ENCODE measurements at places on chromosomes 12 and 14. TPM values are rescaled to one million over a fixed set of nuclear protein-coding genes. Genes with fewer than 3 reads are reported as not detected.

DNA sequence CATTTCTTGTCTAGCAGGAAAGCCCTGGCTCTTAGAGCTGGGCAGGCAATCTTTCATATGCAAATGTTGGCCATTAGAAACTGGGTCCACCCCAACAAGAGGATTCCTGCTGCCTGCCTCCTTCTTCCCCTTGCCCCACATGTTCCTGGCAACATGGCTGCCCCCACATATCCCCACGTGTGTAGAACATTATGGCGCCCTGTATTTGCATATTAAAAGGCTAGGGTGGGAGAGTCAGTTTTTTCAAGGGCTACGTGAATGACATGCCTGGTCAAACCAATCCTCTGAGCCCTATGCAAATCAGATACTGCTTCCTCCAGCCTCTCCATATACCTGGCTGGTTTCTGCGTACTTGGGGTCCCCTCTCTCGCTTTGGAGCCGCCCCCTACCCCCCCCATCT is 514.0 kb downstream of the FUT8 start:
- DNase-seq: no peak

Gene CCDC197
- not detected for total RNA-seq

DNA sequence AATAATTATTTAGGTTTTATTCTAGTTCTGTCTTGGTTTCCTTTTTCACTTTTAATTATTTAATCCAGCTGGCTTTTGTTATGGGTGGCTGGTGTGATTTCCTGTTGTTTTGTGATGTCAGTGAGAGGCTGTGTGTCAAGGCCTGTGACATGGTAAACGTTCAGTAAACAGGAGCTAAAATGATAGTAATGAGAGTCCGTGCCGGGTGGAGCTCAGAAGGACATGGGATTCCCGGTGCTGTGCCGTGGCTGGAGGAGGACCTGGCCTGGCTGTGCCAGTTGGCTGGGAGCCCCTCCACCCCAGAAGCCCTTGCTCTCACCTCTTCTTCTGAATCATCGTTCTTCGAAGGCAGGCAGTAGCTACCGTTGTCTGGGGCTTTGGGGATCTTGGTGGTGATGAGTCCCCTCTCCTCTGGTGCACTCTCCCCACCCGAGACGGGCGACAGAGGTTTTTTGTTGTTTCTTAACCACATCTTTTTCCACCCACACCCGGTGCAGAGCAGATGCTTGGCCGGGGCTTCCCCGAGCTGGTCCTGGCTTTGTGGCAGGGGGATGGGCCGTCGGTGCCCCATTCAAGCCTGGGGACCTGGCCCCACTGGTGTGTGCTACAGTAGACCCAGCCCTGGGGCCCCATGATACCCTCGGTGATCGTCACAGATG is 29.1 kb downstream of the SH2B3 start:
- peak; percentile 51 for DNase-seq

Gene SLC6A12
- total RNA-seq: not detected

- DNase-seq: no peak
Observed at GRCh38 chr14:105537580-105538474, 11.4 kb downstream of the TMEM121 start.

GRCh38 chr12:5882511-5883190 is 62.4 kb downstream of the ANO2 start:
- DNase-seq: no peak

DNA sequence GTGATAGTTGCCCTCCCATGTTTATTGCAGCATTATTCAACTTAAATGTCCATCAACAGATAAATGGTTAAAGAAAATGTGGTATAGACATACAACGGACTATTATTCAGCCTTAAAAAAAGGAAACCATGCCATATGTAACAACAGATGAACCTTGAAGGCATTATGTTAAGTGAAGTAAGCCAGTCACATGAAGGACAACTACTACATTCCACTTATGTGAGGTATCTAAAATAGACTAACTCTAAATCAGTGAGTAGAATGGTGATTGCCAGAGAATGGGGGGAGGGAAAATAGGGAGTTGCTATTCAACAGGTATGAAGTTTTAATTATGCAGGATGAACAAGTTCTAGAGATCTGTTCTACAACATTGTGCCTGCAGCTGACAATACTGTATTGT is 10.1 kb downstream of the PCNX4 start:
- no peak for DNase-seq

Gene PTPRQ
- not detected for total RNA-seq

GRCh38 chr12:120508537-120508936 is 12.6 kb downstream of the DYNLL1 start:
- DNase-seq: no peak

Gene PRR4
- 0.46 TPM for total RNA-seq

Gene OR6C65
- not detected for total RNA-seq

Gene RPL10L
- total RNA-seq: not detected

DNA sequence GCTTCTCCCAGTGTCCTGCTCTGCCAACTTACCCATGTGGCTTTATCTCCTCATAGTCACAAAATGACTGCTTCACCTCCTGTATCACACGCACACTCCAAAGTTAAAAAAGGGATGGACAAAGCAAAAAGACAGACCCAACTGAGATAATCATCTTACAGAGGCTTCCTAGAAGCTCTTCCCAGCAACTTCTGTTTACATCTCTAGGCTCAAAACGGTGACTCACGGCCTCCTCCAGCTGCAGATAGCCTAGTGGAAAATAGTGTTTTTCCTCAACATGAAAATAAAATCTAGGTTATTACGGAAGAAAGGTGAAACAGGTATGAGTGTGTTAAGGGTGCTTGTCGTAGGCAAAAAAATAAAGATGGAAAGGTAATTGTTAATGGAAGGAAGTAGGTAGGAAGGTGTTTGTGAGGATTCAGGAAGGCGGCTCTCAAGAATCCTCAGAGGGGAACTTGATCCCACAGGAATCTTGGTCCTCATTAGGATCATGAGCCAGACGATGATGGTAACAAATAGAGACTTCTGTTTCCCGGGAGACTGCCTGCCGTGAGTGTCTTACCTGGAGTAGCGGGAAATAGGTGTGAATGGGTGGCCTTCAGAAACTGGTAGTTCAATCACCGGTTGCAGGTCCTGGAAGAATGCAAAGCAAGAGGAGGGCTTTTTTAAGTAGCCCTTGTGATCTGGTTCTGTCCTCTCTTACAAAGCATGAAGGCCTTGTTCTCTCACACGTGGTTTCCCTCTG is 487.5 kb upstream of the TMEM132C start:
- no peak for DNase-seq
